Upper lobe of left lung (tissue), 6 donors: ENCODE measurements at places on chromosomes 4 and X.

DNA sequence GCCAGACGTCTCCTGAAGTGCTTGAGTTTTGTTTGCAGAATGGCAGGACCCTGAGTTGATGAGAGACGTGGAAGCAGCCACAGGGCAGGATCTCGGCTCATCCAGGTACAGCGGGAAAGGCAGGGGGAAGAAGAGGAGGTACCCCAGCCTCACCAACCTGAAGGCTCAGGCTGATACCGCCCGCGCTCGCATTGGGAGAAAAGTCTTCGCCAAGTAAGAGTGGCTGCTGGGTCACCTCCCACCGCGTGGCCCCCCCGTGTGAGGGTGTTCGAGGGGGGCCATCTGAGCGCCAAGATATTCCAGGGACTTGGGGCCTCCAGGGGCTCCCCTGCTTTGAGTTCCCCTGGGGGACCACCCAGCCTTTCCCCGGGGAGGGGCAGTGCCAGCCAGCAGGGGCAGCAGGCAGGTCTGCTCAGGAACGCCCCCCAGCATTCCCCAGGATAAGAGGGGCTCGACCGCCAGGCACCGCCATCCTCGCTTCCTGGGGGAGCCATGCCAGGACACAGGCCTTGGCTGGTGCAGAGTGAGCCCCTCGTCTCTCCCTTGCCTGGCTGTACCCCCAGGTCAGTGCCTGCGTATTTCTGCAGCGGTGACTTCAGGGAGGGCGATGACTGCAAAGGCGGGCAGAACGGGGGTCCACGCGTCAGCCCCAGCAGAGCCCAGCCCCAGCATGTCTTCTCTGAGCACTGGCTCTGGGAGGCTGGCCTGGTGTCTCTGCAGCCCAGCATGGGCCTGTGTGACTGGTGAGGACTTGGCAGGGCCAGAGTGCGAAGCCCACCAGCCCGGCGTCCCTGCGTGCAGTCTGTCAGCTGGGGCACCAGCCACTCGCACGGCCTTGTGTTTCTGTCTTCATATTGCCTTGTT lies 22.3 kb downstream of the NKX1-1 start:
- H3K36me3 ChIP-seq: peaks cover 3% of the 10 kb centered on the region
- no peak overlapping the region for H3K27ac ChIP-seq
- H3K4me1 ChIP-seq: no peaks in the 10 kb centered on the region
- DNase-seq: no peak
- H3K27me3 ChIP-seq: no peaks in the 10 kb centered on the region

GRCh38 chr4:7805533-7806337 lies 133.9 kb downstream of the AFAP1 start:
- H3K4me3 ChIP-seq: no peak overlapping the region
- no peaks in the 10 kb centered on the region for H3K27me3 ChIP-seq
- no peaks in the 10 kb centered on the region for H3K36me3 ChIP-seq
- peaks cover 37% of the 10 kb centered on the region for H3K4me1 ChIP-seq

DNA sequence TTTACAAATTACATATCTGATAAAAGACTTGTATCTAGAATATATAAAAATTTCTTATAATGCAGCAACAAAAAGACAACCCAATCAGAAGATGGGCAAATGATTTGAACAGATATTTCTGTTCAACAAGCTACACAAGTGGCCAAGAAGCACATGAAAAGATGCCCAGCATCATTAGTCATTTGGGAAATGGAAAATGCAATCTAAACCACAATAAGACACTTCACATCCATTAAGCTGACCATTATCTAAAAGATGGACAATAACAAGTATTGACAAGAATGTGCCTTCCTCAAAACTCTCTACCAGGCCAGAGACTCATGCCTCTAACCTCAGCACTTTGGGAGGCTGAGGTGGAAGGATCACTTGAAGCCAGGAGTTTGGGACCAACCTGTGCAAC lies 53.9 kb downstream of the SPINK2 start:
- no peak overlapping the region for H3K4me3 ChIP-seq
- no peak overlapping the region for H3K27ac ChIP-seq
- H3K4me1 ChIP-seq: peaks cover 5% of the 10 kb centered on the region
- no peaks in the 10 kb centered on the region for H3K27me3 ChIP-seq
- H3K36me3 ChIP-seq: no peaks in the 10 kb centered on the region
- DNase-seq: no peak

DNA sequence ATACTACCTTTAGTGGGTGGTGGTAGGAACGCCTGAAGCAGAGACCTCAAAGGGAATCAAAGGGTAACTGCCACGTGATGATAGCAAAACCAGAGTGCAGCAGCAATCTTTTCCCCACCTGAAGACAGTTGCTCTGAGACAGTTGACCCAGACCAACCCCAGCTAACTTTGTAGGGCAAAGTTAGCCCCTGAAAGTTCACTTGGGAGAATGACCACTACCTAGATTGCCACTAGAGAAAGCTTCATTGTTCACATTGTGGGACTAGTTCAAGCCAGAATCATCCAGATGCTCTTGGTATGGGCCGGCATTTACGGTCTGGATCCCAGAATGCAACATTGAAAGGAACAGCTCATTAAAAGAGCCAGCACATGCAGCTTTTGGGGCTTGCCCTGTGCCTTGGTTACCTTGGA lies 4.1 kb downstream of the SEPTIN6 start:
- H3K36me3 ChIP-seq: no peaks in the 10 kb centered on the region
- no peak overlapping the region for H3K27ac ChIP-seq
- peaks cover 4% of the 10 kb centered on the region for H3K4me1 ChIP-seq
- no peaks in the 10 kb centered on the region for H3K27me3 ChIP-seq
- H3K4me3 ChIP-seq: no peak overlapping the region
- DNase-seq: no peak

DNA sequence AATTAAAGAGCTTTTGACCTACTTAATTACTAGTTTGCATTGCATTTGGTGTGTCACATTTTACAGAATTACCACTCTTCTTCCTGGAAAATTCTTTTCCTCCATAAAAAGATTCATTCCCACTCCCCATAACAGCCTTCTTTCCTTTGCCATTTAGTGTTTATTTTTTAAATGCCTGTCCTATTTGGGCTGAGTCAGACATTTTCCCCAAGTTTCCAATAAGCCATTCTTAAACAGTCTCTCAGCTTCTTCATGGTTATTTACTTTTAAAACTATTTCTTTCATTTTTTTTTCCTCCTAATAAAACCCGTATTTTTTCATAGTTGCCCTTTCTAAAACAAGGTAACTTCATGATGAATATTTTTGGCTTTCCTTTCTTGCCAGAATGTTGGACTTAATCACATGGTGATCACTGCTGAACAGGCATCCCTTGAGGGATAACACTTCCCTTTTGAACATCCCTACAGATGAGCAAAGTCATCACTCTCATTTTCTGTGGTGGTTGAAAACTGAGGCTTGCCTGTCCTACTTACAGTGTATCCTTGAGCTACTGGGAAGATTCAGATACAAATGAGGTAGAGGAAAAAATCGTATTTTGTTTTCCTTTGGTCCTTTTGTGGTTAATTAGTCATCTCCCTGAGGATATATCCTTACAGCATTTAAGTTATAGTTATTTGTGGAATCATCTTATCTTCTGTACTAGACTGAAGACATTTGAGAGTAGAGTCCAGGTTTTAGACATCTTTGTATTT lies 520.5 kb upstream of the NR3C2 start:
- H3K4me1 ChIP-seq: no peaks in the 10 kb centered on the region
- no peak overlapping the region for H3K4me3 ChIP-seq
- no peak overlapping the region for H3K27ac ChIP-seq
- no peaks in the 10 kb centered on the region for H3K27me3 ChIP-seq

GRCh38 chr4:86961605-86962295 lies 26.9 kb downstream of the AFF1 start:
- H3K4me3 ChIP-seq: no peak overlapping the region
- DNase-seq: peak; percentile 50
- H3K4me1 ChIP-seq: peaks cover 40% of the 10 kb centered on the region
- H3K36me3 ChIP-seq: no peaks in the 10 kb centered on the region
- no peak overlapping the region for H3K27ac ChIP-seq

DNA sequence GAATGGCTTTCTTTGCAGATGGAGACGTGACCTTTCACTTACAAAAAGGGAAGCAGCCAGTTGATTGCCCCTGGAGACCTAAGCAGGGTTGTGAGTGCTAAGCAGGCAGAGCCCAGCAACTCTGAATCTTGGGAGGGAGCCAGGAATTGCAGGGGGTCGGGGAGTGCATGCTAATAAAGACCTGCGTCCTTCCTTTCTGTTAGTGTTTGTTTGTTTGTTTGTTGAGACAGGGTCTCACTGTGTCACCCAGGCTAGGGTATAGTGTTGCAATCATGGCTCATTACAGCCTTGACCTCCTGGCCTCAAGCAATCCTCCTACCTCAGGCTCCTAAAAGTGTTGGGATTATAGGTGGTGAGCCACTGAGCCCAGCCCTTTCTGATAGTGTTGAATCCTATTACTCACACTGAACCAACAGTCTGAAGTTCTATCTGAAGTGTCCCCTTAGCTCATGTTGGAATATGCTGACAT lies 137.4 kb downstream of the CEP135 start:
- H3K36me3 ChIP-seq: no peaks in the 10 kb centered on the region
- no peak overlapping the region for H3K4me3 ChIP-seq
- no peak overlapping the region for H3K27ac ChIP-seq
- H3K27me3 ChIP-seq: no peaks in the 10 kb centered on the region
